GM23338 (cell line): ENCODE measurements at places on chromosomes 3 and 15. TPM values are rescaled to one million over a fixed set of nuclear protein-coding genes. Genes with fewer than 3 reads are reported as not detected.

DNA sequence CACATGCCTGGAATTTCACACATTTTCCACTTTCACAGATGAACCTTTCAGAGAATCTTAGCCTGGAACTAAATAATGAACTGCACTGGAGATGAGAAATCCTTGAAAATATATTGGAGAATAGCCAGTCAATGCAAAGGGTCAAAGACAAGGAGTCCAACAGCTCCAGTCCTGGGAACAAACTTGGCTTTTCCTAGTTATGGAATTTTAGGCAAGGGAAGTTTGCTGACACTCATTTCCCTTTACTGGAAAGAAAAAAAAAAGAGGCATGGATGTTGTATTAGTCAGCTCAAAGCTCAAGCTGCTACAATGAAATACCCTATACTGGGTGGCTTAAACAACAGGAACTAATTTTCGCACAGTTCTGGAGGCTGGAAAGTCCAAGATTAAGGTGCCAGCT, 690.8 kb upstream of the ARPP21 start:
- H3K36me3 ChIP-seq, result no peaks in the 10 kb centered on the region
- H3K27ac ChIP-seq, result no peak overlapping the region
- DNase-seq, result no peak
- no peaks in the 10 kb centered on the region for H3K27me3 ChIP-seq

DNA sequence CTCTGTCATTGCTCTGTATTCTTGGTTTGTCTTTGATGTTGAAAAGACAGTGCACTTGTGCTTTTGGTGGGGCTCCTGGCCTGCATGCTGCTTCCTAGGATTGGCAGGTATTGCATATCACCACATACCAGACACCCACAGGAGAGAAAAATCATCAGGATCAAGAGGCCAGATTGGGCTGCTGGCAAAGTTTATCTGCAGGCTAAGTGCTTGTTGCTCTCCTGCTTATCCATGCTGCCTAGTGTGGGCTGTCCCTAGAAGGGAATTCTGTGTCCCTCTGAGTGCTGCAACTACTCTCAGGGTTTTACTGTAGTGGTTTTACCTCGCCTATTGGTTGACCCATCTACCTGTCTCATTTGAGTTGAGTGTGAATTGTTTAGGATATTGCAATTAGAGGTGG, 833 bp upstream of the SLC22A13 start:
- no peaks in the 10 kb centered on the region for H3K36me3 ChIP-seq
- no peak for DNase-seq
- H3K4me1 ChIP-seq, result peaks cover 12% of the 10 kb centered on the region
- no peak overlapping the region for H3K27ac ChIP-seq
- H3K4me3 ChIP-seq, result no peak overlapping the region

DNA sequence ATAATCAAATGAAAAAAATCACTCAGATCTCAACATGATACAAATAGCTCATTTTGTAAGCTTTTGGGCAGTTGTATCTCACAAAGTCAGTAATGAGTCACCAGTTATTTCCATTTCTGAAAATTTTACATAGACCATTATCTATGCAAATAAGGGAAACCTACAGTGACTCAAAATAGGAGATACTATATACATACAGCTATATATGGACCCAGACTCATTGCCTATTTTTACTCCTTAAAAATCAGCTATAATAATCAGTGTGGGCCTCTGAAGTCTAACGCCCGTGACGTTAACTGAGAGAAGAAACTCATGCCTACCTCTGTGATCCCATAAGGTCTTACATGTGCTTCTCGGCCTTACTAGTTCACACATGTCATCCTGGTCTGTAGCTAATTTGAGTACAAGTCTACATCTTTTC, 31.6 kb downstream of the LRIG1 start:
- no peak overlapping the region for H3K4me3 ChIP-seq
- H3K36me3 ChIP-seq, result no peaks in the 10 kb centered on the region
- no peaks in the 10 kb centered on the region for H3K27me3 ChIP-seq
- H3K27ac ChIP-seq, result no peak overlapping the region
- DNase-seq, result no peak

Gene STRIT1
- 1.6 TPM in 1 of 2 replicates, not detected in the other for total RNA-seq

Gene ST8SIA2
- total RNA-seq, result 1.2 and 2.0 TPM in 2 replicates
